ENCODE measurements at places on chromosomes 4 and X.

DNA sequence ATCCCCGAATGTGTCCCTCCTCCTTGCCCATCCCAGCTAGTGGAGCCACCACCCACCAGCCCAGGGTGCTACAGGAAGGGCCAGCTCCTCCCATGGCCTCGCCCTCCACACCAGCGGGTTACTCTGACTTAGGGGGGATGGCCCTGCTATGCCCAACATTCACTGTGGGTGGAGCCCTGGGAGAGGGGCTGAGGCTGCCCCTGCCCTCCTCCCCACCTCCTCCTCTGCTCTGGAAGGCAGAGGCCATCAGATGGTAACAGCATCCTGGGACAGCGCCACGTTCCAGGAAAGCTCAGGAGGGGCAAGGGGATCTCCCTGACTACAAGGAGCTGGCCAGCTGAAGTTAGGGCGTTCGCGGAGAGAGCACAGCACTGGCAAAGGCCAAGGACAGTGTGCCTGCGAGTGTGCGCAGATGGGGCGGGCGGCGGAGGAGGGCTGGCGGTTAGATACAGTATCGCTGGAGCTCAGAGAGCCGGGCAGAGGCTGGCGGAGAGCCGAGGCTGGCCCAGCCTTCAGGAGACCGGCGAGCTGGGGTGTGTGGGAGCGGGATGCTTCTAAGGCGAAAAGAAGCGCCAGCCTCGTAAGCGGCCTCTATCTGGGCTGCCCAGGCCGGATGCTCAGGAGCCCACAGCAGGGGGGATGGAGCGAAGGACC is 1.5 kb downstream of the JAKMIP1 start:
- peak; percentile 73 for DNase-seq

GRCh38 chr4:87038837-87039615 is 104.2 kb downstream of the AFF1 start:
- DNase-seq = no peak

- no peak for DNase-seq
Observed at GRCh38 chr4:30920043-30920442, 199.9 kb downstream of the PCDH7 start.

DNA sequence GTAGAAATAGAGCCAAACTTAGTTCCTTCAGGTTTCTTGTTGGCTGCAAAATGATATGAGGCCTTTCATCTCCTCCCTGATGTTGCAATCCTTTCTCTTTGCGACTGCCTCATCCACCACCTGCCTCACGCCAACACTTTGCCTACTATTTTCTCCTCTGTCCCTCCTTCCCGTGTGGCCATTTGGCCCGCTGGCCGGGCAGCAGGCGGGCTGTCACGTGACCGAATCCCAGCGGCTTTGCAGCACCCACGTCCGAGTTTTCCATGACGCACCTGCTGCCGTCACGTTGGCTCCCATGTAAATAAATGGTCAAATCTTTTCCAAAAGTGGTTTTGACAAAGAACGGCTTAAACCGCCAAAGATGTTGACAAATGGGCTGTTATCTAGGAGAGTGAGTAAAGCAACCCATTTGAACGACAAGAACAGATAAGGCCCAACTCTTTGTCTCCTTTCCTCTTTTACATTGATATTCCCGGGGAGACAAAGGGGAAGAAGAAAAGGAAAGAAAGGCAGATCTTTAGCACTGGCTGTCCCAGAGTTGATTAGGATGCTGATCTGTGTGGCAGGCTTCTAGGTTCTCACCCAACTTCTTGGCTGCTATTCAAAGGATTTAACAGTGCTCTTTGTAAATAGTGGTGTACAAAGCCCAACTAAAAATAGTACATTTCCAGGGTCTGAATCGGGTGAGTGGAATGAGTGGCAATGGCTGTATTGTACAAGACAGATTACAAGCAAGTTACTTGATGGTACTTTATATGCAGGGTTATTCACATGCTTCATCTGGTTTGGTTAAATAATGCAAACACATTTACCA is 174.2 kb upstream of the JADE1 start:
- DNase-seq = no peak

DNA sequence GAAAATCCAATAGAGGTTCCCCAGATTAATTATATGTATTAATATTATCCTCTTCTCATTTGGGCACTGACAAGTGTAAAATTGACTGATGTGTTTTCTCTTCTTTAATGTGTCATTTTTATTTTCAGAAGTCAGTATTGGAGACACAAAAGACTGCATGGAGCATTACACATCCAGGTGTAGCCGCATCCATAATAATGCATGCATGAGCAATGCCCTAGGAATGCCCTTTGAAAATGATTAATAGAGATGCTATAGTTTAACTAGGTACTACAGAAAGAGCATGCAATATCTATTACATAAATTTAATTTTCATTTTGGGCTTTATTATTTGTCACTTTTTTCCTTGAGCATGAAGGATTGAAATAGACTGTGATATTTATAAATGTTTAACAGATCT is 509.9 kb downstream of the SPOCK3 start:
- DNase-seq = no peak

DNA sequence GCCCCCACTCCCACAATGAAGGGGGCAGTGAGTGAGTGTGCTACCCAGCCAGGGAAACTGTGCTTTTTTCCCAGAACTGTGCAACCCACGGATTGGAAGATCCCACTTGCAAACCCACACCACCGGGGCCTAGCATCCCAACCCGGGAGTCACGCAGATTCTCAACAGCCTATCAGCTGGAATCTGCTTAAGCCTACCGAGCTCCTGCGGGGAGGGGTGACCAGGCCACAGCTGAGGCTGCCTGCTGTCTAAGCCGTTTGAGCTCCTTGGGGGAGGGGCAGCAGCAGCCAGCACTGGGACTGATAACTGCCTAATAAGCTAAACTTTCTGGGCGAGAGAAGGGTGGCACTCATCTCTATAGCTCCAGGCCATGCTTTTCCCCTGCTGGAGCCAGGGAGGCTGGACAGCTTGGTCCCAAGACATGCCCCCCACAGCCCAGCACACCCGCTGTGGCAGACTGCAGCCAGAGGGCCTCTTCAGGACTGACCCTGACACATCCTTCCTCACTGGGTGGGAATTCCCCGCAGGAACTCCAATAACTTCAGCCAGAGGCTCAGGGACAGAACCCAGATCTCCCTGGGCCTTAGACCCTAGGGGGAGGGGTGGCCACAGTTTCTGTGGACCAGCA is 161.3 kb upstream of the MAGEB18 start:
- no peak for DNase-seq

DNA sequence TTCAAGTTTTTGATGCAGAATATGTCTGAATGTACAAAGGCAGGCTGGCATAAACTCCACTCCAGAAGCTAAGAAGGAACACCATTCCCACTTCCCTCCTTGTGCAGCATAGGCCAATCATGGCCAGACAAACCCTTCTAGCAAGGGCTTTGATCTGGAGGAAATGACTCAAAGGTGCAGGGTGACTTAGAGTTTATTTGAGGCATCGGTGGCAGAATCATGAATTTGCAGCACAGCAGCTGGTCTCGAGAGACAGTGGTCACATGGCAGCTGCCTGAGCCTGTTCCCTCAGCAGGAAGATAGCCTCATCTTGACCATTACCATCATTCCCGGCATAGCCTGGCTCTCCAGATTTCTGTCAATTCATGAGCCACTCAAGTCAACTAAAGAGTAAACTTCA is 154.5 kb downstream of the ATP10D start:
- no peak for DNase-seq

GRCh38 chr4:1215141-1216075 is 33.5 kb downstream of the CTBP1 start:
- DNase-seq = no peak

DNA sequence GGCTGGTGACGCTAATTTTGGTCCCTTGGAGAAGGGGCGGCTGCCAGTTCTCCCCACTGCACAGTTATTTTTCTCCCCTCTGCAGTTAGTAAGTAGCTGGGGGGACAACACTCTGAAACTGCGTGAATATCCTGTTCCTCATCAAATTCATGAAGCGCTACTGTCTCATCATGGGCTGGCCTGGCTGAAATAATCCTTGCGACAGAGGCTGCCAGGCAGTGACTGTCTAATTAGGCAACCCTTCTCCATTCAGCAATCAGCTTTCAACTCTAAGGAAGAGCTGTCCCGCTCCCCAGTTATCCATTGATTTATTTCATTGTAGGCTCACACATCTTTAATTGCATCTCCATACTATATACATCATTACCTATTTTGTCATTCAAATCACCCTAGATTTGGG is 8.2 kb downstream of the SH3TC1 start:
- DNase-seq = no peak

DNA sequence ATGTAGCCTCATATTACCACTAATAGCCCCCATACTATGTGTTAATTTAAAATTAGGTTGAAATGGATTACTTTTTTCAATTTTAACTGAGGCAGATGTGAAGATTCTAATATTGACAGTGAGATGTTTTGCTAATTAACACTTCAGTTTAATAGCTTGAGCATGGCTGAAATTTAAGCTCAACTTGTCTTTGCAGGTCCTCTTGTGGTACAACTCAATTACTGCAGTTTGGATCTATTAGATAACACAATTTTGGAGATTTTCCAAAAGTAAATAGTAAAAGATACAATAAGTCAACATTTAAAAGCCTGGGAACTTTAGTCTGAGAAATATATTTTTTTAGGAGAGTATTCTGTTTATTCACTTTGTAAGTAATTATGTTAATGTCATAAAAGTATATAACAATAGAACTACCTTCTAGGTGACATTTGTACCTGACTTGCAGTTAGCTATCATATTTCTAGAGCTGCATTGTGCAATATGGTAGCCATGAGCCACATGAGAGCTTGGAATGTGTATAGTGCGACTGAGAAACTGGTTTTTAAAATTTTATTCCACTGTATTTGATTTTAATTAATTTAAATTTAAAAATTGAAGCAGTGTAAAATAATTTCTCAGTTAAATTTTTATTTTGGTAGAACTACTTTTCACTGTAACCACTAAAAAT is 73.1 kb upstream of the FMR1 start:
- DNase-seq = no peak

GRCh38 chr4:4507923-4508322 is 33.9 kb downstream of the STX18 start:
- no peak for DNase-seq
